ENCODE measurements at places on chromosomes 3 and 15. TPM values are rescaled to one million over a fixed set of nuclear protein-coding genes. Genes with fewer than 3 reads are reported as not detected.

DNA sequence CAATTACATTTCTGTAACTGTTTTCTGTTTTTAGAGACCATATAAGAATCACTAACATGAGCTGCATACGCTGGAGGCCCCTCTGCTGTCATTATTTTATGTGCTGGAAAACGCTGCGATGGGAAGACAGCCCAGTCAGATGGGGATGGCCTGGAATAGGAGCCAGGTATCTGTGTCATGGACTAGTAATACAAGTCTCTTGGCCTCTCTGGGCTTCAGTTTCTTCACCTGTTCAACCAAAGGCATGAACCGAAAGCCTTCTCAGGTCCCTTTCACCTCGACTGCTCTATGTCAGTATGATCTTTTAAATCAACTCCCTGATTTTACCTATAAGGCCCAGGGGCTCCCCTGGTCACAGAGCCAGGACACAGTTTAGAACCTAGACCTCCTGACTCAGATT is 14.6 kb upstream of the RFTN1 start:
- no peak for DNase-seq

DNA sequence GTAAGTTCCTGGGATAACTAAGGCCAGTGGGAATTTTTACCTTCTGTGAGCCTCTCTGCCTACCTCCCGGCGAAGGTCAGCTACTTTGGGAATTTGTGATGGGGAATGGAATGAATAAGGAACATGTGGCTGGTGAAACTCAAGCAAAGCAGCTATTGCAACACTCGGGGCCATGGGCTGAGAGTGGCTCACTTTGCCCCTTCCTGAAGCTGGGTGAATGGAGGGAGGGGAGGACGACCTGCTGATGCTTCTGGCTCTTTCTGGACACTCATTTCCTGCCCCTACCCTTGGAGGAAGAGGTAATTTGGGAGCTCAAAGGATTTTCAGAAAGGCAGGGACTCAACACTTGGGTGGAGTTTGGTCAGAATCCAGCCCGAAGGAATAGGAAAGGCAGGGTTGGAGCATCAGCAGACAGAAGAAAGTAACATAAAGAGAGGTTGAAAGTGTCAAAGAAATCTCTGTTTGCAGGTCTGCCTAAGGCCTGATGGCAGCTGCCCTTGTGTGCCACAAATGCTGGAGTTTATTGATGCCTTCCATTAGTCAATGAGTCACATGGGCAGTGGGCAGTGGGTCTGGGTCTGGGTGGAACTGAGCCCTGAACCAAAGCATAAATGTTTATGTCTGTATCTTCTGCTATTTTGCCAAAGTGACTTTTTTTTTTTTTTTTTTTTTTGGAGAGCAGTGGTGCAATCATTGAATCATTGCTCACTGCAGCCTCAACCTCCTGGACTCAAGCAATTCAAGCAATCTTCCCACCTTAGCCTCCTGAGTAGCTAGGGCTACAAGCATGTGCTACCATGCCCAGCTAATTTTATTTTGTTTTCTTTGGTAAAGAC is 12.4 kb downstream of the LAMP3 start:
- DNase-seq: no peak

DNA sequence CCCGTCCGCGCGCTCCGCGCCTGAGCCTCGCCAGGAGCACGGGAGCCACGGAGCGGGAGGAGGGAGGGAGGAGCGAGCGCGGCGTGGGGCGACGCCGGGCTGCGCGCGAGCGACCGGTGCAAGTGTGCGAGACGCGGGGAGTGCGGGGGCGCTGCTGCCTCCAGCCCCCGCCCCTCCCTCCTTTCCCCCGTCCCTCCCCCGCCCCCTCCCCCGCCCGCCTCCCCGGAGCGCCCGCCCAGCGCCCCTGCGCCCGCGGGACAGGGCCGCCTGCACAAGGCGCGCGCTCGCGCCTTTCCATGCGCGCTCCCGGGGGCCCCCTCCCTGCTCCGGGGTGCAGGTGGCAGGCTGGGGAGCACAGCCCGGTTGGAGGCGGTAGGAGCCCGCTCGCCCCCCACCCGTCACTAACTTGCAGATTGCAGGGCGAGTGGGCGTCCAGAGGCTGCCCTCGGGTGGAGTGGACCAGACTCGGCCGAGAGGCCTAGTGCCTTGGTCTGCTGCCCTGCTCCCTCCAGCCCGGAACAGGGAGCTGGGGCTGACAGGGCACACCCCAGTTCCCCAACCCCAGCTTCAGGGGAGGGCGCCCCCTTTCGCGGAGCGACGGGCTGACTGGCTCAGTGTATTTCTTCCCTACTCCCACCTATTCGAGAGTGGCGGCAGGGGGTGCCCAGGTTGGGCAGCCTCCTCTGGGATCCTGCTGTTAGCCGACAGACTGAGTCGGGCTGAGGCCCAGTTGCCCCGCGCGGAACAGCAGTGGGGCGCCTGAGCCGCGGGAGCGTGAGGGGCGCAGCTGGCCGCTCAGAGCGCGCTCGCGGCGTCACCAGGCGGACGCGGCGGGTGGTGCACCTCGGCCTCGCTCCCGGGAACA is at the start of gene WNT7A:
TSS of gene WNT7A (minus strand) at position 126 of the 865 bp plus-strand sequence. CDS start 255 bp downstream, outside the sequence.
- DNase-seq: no peak

- DNase-seq: no peak
Observed at GRCh38 chr15:95281470-95281869, 1049.0 kb upstream of the NR2F2 start.

DNA sequence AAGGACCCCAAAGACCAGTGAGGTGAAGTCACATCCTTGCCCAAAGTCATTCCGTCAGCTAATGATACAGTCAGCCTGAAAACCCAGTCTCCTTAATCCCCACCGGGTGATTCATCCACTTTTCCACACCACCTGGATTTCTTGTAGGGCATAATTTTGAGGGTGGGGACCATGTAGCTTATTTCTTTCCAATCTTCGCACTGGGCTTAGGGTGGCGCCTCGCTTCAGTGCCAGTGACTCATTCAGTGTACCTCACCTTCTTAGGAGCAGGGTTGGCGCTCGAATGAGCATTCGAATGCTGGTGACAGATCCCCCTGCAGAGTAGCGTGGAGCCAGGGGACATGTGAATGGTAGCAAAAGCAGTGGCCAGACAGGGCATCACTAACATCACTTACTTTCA is 24.0 kb downstream of the BMF start:
- no peak for DNase-seq

GRCh38 chr3:28151608-28152228 is 89.7 kb upstream of the CMC1 start:
- DNase-seq: no peak

DNA sequence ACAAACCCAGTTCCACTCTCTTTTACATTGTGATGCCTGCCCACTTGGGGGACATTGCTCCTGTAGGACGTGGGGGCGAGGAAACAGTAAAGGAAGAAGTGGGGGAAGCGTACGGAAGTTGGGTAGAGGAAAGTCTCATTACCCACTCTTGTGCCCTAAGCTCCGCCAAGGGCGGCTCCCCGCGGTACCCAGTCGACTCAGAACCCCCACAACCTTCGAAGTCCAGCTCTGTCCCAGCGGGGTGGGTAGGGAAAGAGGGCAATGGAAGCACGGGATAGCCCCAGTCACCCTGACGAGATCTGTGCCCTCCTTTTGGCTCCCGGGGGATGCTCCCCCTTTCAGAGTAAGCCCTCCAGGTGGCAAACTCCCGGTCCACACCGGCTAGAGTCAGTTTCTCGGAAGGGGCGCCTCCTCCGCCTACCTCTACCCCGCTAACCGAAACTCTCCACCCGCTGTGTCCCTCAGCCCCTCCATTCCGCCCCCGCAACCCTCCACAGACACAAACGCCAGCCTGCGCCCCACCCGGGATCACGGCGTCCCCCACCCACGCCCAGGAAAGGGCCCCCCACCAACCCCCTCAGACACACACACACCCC is 527 bp downstream of the CSNK1G1 start:
- peak; percentile 27 for DNase-seq

DNA sequence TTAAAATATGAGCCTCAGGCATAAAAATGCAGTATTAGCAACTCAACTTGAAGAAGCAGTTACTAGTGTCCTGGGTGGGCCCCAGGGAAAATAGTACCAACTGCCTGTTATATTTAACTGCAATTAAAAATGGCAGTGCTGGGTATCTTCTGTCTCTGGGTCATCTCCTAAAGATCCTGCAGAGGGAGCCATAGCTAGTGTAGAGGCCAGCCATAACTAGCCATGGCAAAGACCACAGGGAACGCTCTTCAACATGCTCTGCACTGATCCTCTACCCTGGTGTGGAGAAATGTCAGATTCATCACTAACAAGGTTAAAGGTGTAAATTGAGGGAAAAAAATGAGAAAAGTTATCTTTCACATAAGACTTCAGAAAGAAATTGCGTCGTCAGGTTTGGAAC is 181.3 kb downstream of the SNRPN start:
- DNase-seq: peak; percentile 41

- no peak for DNase-seq
Observed at GRCh38 chr3:143298380-143298779, 178.8 kb downstream of the CHST2 start.

DNA sequence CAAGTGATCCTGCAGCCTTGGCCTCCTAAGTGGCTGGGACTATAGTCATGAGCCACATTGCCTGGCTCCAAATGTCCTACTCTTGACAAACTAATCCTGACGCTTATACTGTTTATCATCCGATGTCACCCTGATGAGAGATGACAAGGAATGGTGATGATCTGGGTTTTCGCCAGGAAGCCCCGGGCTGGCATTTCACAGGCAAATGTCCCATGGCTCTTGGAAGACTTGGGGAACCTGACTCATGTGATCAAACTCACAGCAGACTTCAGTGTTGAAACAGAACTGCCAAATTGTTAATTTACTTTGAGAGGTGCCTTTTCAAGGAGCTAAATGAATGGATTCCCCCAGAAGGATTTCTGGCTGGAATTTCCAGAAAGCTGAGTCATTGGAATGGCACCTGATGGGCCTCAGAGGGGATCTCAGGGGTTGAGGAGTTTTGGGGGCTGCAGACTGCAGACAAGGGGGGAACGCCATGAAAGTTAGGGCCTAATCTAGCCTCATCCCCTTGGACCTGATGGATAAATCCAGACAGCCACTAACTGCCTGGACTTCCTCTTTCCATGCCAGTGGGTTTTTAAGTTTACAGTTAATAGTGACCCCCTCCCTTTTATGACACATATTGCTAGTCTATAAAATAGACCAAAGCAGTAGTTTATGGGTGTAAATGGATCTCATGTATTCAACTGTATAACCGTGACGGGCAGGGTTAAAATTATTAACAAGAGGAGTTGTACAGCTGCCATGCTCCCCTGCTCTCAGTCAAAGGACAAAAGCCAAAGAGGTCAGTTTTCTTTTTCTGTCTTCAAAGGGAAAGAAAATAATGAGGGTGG is 146.6 kb downstream of the CHSY1 start:
- DNase-seq: no peak

DNA sequence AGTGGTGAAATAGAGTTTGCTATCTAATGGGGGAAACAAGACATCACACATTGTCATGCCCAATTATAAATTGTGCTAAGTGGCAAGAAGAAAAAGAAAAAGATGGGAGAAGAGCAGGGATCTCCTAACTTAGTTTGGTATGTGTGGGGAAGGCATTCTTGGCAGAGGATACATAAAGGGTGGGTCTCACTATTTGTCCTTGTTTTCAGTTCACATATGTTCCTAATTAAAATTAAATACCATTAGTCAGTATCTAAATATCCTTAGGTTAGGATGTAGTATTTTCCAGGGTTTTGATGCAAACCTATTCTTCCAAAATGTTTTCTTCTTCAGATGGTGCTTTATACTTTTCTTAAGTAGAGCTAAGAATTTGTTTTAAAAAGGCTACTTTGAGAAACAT is 173.7 kb downstream of the B3GALNT1 start:
- DNase-seq: no peak

DNA sequence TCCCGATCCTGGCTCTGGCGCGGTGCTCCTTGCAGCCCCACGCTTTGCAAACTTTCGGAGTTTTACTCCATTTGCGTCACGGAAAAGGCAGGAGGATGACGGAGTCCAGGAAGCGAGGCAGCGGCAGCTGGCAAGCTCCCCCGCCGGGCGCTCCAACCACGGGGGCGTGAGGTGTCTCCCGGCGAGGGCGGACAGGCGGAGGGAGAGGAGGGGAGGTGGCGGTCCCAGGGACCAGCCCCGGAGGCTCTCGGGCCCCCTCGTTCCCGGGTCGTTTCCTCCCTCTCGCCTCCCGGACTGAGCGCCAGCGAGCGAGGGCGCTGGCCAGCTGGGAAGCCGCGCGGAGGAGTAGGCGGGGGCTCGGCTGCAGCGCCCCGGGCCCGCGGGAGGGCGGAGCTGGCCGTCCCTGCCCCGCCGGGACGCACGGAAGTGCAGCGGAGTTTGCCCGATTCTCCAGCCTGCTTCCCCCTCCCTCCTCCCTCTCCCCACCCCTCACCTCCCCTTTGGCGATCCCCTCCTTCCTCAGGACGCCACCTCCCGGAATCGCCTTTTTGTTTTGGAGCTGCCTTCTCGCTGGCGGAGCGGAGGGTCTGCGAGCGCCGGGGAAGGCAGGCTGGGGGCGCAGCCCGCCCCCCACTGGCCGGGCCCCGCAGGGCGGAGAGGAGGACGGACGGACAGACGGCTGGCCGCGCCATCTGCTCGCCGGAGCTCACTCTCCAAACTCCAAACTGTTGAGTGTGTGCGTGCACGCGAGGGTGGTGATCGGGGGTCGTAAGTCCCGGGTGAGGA is at the start of gene SNX33:
TSS of gene SNX33 (plus strand) at position 543 of the 786 bp plus-strand sequence. CDS start 1,191 bp downstream, outside the sequence.
- peak; percentile 13 for DNase-seq

- no peak for DNase-seq
Observed at GRCh38 chr3:77931255-77932009, 891.5 kb downstream of the ROBO2 start.

GRCh38 chr3:26099692-26100091 is 309.8 kb downstream of the OXSM start:
- DNase-seq: no peak

DNA sequence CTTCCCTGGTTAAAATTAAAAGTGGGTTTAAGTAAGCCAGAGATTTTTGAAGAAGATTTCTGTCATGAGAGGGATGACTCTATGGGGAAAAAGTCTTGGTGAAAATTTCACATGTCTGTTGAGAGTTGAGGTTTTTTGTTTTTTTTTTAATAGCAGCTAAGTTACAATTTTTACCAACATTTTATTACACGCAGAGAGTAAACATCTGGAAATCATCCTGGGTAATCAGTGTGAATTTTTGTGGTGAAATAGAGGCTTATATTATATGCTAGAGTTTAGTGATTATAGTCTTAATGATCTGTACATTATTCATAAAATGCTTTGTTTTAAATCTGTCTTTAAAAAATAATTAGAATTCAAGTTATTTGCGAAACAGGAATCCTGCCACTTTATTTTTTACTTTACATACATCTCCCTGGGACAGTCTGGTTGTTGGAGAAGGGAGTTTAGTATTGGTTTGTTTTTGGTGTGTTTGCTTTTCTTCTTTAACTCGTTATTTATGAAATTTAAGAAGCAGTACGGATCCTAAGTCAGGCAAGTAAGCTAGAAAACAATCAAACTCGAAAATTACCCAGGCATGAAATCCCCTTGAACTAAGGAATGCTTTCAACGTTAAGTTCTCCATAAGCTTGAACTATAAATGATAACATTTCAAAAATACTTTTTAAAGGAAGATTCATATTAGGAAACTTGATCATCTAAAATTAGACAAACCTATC is 143.4 kb upstream of the TSC22D2 start:
- DNase-seq: no peak

The IL17RE gene
- total RNA-seq: 0.53 TPM

The KLHL6 gene
- 169 TPM for total RNA-seq

The GPR176 gene
- not detected for total RNA-seq

The PLA2G4E gene
- not detected for total RNA-seq

The MAPKBP1 gene
- total RNA-seq: 17.4 TPM

The RAB11A gene
- 196 TPM for total RNA-seq

The RASGRP1 gene
- total RNA-seq: 6.1 TPM
